ENCODE measurements at places on chromosomes 12 and 14. TPM values are rescaled to one million over a fixed set of nuclear protein-coding genes. Genes with fewer than 3 reads are reported as not detected.

MAGOHB gene
- 10.3 TPM for total RNA-seq

LRRC10 gene
- not detected for total RNA-seq

KIF5A gene
- total RNA-seq: 7.8 TPM

CCDC175 gene
- total RNA-seq: not detected

- H3K36me3 ChIP-seq: no peaks in the 10 kb centered on the region
- H3K27ac ChIP-seq: no peak overlapping the region
- H3K27me3 ChIP-seq: no peaks in the 10 kb centered on the region
- H3K4me3 ChIP-seq: no peak overlapping the region
- peaks cover 13% of the 10 kb centered on the region for H3K4me1 ChIP-seq
- DNase-seq: no peak
Measured at GRCh38 chr12:124191024-124191359, 103.9 kb upstream of the RFLNA start.
